ENCODE measurements at places on chromosomes 3 and 15. TPM values are rescaled to one million over a fixed set of nuclear protein-coding genes. Genes with fewer than 3 reads are reported as not detected.

FBXO40 gene
- 0.24 TPM for polyA plus RNA-seq

SACM1L gene
- polyA plus RNA-seq, result 19.4 TPM

SERINC4 gene
- 2.7 TPM for polyA plus RNA-seq

KBTBD12 gene
- not detected for polyA plus RNA-seq

DUOX1 gene
- polyA plus RNA-seq, result 1.1 TPM

PFN2 gene
- 3.0 TPM for polyA plus RNA-seq

IQCH gene
- 0.54 TPM for polyA plus RNA-seq

RARRES1 gene
- polyA plus RNA-seq, result not detected

TCF12 gene
- 45.7 TPM for polyA plus RNA-seq

DNA sequence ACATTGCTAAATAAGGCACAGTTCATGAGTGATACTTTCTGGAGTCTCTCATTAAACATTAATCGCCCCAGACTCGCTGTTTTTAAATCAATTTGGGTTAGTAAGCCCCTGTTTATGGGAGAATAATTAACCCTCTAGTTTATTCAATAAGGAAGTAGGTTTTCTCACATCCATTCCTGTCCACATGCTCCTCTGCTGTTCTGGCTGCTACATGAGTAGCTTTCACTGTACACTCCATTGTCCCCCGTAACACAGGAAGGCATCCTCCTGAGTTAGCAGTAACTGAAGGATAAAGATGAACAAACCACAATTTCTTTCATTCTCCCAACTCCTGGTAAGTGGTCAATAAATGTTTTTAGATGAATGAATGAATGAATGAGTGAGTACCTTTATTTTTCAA lies 378.5 kb downstream of the DIPK2A start:
- DNase-seq, result no peak

GRCh38 chr3:185200639-185201038 lies 47.8 kb upstream of the C3orf70 start:
- DNase-seq, result no peak

DNA sequence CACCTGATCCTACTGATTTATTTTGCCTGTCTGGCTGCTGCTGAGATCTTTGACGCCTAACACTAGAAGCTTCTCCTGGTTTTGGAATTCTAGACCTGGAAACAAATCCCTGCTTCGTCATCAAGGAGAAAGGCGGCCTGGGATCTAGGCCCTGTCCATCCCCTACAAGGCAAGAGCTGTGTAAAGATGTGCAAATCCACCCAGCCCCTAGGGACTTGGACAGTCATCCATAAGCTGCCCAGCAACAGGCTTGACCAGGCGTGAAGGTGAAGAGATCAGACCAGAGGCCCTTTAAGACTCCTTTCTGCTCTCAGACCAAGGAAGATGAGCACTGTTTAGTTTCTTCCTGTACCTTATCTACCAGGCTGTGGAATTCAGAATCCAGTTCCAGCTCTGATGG lies 32.2 kb downstream of the SLC41A3 start:
- DNase-seq, result no peak

GRCh38 chr3:50241163-50241562 lies 5.2 kb downstream of the GNAI2 start:
- no peak for DNase-seq

GRCh38 chr3:51937611-51938450 lies 3.9 kb downstream of the RRP9 start:
- DNase-seq, result no peak

- DNase-seq, result no peak
Measured at GRCh38 chr3:55795746-55796145, 308.6 kb upstream of the WNT5A start.

GRCh38 chr3:169241991-169242707 lies 421.4 kb downstream of the MECOM start:
- no peak for DNase-seq

- DNase-seq, result no peak
Measured at GRCh38 chr15:56425976-56426375, 39.0 kb downstream of the MNS1 start.

DNA sequence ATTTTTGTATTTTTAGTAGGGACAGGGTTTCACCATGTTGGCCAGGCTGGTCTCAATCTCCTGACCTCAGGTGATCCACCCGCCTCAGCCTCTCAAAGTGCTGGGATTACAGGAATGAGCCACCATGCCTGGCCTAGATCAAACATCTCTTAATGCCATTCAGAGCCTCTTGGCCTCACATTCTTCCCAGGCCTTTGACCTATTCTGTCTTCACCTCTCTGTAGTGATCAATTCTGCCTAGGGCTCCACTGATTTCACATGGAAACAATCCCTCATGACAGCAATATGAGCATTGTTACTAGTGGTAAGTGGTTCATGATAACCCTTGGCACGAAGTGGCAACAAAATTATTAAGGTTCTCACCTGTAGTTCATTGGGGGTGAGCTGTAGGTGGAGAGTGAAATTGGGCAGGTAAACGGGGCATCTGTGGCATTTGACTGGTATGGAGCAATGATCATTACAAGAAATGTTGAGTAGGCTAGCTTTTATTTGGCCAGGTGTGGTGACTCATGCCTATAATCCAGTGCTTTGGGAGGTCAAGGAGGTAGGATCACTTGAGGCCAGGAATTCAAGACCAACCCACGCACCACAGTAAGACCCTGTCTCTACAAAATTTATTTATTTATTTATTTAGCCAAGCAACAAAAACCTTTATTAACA lies 4.8 kb upstream of the ARPIN start:
- DNase-seq, result no peak

DNA sequence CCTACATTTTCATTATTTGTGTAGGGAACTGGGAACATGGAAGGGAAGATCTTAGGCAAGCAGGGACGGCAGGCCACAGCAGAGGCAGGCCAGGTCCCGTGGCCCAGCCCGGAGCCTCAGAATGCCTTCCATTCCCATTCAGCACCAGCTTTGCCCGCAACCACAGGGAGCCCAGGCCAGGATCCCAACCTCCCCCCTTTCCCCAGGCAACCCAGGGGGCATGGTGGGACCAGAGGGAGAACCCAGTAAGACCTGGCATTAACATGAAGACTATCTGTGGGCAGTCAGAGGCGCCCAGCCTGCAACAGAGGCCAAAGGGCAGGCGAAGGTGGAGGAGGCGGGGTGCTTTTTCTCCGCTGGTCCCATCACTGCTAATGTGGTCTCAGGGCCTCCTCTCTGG lies 135.6 kb downstream of the TPRA1 start:
- DNase-seq, result no peak

Measured in CD4-positive, CD25-positive, alpha-beta regulatory T cell (primary cell).